ENCODE measurements at places on chromosomes 4 and X.

DNA sequence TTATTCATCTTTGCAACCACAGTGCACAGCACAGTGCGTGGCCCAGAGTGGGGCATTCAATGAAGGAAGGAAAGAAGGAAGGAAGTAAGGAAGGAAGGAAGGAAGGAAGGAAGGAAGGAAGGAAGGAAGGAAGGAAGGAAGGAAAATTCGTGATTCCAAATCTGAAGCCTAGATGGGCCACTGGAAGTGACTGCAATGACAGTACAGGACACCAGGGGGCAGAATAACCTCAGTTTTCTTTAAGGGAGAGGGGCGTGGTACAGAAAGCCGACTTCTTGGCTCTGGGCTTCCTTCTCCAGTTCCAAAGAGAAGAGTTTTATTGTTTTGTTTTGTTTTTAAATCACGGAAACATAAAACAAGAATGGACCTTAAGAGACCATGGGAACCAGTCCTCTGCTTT is 47.8 kb downstream of the APLN start:
- peak; percentile 57 for DNase-seq

DNA sequence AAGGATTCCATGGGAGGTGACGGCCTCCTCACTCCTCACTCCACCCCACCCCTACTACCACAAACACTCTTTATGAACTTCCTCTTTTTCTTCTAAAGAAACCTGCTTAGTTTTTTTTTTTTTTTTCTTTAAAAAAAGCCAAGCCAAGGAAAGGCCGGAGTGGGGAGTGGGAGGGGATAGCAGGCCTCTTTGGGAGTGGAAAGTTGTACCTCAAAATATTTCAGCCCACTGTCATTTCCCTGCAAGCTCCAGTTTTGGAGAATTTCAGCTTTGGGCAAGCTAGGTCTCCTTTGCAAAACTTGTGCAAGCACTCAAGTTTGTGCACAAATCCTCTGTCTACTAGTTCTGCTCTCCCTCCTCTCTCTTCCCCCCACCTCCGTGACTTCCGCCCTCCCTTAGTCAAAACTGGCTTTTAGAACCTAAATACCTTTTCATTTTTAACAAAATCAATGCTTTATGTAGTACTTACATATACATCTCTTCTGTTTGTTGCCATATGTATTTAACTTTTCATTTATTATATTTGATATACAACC is 512 bp upstream of the ANTXR2 start:
- DNase-seq = no peak

GRCh38 chr4:27184508-27185155 is 324.0 kb downstream of the STIM2 start:
- no peak for DNase-seq

DNA sequence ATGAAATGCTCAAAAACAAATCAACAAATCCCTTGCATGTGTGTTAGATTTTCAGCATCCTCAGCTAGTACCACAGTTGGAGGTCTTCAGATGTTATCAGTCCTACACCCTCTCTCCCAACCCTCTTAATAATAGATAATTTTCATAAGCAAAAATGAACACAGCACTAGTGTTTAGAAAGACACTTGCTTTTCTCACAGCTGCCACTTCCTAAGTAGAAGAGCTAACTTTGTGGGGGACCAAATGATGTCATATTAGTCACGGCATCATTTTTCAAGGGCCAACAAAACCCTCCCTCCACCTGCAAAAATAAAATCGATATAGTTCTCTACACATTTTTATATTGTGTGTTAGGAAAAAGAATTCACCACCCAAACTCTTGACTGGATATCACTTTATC is 163.5 kb upstream of the GYPA start:
- no peak for DNase-seq

- no peak for DNase-seq
These were observed 6.7 kb upstream of the EIF4E start for GRCh38 chr4:98935633-98936032.

All from activated CD4-positive, alpha-beta T cell treated with anti-CD3 and anti-CD28 coated beads, Interleukin-2, amount 50 U/mL, for 48 hours (primary cell).